ENCODE measurements at places on chromosomes 6 and 20. TPM values are rescaled to one million over a fixed set of nuclear protein-coding genes. Genes with fewer than 3 reads are reported as not detected.

DNA sequence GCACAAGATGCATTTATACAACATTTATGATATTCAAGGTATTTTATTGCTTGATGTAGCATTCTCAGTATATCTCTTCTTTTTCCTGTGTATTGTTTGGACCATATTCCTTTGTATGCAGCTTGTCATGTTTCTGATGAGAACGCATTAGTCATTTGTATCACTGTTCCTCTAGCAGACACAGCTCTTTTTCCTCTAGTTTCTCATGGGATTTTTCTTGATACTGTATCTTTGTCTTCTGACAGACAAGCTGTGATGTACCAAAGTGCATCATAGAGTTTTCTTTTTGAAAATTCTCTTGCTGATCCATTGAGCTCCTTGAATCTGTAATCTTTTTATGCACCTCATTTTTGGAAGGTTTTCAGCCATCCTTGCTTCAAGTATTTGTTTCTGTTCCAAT, 140.9 kb downstream of the SLC22A3 start:
- no peak for DNase-seq

The NR2E1 gene
- polyA plus RNA-seq: 0.05 TPM

DNA sequence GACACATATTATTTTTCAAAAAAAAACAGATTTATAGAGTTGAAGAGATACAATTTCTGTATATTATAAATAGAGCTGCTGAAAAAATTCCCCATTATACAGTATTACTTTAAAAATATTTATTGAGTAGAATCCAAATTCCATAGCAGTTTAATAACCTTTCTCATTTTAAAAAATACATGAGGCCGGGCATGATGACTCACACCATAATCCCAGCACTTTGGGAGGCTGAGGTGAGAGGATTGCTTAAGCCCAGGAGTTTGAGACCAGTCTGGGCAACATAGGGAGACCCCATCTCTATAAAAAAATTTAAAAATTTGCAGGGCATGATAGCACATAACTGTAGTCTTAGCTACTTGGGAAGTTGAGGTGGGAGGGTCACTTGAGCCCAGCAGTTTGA, 13.0 kb downstream of the ATRN start:
- DNase-seq: no peak

- no peak for DNase-seq
Observed at GRCh38 chr6:40577672-40578071, 9.5 kb downstream of the LRFN2 start.

DNA sequence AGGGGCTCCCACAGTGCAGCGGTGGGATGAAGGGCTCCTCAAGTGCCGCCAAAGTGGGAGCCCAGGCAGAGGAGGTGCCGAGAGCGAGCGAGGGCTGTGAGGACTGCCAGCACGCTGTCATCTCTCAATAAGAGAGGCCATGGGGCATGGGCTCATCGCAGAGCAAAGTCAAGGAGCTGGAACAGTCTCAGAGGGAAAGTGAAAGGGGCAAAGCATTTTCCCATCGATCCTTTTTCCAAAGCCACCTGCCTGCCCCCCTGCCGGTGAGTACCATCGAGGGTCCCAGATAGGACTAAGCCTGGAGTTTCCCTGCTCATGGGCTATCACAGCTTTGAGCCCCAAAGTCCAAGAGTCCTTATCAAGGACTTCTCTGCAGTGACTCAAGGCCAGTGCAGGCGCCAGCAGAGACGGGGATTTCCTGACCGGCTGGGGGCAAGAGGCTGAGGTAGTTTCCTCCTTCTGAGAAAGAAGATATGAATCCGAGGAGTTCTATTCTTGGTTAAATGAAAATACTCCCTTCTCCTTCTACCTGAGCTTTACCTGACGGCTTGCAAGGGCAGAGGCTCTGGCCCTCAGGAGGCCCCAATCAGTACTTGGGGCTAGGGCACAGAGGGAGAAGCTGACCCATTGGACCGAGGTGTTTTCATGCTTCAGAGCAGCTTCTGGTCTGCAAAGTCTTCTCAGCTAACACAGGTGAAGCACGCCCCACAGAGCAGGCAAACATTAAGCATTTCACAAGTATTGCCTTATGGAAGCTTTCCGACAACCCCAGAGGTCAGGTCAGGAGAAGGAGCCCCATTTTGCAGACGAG, 22.6 kb downstream of the ETV7 start:
- no peak for DNase-seq

- DNase-seq: no peak
Observed at GRCh38 chr6:47308552-47309290, 984 bp downstream of the TNFRSF21 start.

The HDGFL1 gene
- polyA plus RNA-seq: not detected

Data from left renal pelvis (tissue), 4 donors.